ENCODE measurements at places on chromosomes 5 and 9.

GRCh38 chr5:12017007-12017406, 112.8 kb upstream of the CTNND2 start:
- no peak for DNase-seq

DNA sequence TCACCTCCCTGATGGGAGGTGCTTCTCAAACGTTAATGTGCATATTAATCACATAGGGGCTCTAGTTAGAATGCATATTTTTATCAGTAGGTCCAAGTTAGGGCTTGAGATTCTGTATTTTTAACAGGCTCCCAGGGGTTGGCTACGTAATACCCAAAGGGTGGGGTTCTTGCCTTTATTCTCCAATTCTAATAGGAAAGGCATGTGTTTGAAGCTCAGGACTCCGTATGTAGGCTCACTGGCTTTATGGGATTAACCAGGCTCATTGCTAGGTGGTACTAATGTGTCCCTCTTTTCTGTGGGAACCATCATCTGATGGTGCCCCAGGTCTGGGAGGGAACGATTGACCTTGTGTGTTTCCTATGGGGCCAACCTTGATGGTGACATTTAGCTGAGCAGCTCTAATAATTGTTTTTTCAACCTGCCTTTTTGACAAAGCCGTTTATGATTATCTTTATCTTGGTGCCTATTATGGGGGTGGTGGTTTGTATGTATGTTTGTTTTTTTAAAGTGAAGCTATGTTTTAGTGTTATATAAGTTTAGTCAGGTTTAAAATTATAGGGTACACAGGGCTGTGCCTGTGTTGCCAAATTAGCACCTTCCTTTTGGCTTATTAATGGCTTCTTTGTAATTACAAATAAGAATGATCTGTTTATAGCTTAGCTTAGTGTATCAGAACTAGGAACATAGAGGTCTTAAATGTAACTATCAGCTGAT, 20.8 kb downstream of the TJP2 start:
- no peak for DNase-seq

DNA sequence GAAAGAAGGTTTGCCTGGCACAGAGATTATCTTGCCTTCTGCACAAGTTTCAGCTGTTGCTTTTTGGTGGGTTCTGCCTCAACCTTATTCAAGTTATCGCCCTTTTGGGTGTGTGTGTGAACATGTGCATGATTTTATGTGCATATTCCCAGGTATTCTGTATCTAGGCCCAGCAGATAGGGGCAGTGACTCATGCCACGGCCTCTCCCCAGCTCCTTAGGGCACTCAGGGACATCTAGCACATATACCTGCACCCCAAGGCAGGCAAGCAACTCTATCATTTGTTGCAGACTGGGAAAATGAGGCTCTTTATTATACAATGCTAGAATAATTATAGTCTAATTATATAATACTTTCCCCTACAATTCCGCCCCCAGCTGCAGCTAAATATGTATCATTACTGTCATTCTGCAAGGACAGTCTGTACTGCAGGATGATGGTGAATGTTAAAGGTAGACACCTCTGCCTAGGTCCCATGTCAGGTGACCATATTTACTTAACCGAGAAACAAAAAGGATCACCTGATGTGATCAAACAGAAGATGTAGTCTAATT, 128.9 kb downstream of the PDE8B start:
- DNase-seq = no peak

DNA sequence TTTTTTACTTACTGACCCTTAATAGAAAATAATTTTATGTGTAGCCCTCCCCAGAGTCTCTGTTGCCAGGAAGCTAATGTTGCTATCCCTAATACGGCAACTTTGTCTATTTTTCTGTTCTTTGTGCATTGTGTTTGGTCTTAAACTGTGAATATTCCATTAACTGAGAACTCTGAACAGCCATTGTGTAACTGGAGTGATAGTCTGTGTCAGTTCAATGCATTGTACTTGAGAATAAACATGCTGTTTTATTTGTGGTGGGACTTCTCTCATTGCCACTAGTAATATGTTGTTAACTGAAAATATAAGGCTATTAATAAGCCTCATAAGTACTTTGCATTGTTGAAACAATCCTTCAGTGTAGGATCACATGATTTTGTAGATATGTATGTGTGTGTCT, 278.3 kb upstream of the DMRT1 start:
- DNase-seq = no peak

- no peak for DNase-seq
Observed at GRCh38 chr5:124735169-124735858, 11.1 kb downstream of the ZNF608 start.

DNA sequence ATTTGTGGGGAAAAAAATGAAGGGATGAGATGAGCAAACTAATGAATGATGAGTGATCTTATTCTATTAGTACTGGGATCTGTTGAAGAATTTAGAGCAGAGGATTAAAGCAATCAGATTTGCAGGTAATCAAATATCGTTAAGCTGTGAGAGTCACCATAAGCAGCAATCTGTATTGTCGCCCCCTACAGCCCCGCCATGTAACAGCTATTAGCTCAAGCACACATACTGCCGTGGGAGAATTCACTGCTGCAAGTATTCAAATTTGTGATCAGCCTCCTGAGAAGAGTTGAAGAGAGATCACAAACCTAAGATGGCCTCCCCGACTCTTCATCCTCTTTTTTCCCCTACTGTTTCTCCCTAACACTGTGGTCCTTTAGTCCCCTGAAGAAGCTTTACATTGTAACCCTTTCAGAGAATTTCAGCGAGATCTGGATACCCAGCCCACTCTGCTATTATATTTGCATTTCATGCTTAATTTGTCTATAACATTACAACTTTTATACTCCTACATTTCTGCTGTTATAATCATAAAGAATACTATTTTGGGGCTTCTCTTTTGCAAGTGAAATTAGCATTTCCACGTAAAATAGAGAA, 28.5 kb upstream of the PHF24 start:
- DNase-seq = no peak

DNA sequence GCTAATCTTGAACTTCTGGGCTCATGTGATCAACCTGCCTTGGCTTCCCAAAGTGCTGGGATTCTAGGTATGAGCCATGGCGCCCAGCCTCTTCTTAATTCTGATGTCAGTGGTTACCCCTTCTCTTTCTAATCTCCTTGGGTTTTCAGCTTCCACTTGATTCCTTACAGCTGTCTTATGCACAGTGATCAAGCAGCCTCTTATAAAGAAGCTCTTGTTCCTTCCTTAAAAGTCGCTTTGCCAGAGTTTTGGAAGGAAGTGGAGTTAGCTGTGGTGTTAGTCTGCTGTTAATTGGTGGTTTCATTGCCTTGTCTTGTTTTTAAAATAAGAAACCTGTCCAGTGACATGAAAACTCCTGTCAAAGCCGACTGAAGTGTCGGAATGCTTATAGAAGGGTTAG, 128.1 kb upstream of the CACNA1B start:
- no peak for DNase-seq

- DNase-seq = no peak
Observed at GRCh38 chr9:91577633-91578061, 154.0 kb upstream of the NFIL3 start.

DNA sequence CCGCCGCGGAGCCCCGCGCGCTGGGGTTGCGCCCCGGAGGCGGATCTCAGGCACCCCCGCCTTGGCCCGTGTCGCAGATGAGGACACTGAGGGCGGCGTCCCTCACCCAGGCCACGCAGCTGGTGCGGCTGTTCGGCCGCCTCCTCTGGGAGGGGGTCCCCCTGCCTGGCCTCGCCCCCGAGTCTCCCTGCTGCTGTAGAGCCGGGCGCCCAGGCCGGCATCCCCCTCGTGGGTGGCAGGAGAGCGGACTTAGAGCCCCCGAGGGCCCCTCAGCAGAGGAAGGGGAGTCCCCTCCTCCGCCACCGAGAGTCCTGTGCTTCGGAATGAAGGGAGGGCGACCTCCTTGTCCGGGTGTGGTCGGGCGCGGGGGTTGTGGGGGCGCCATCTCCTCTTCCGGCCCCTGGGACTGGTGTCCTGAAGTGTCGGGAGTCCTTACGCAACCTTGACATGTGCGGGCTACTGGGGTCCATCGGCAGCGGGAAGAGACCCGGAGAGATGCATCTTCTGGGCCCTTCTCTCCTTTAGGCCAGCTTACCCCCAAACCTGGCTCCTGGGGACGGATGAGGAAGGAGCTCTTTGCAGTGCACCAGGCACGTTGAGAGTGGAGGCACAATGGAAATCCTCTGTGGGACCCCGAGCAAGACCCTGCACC, 11.7 kb upstream of the EXOSC2 start:
- DNase-seq = no peak

DNA sequence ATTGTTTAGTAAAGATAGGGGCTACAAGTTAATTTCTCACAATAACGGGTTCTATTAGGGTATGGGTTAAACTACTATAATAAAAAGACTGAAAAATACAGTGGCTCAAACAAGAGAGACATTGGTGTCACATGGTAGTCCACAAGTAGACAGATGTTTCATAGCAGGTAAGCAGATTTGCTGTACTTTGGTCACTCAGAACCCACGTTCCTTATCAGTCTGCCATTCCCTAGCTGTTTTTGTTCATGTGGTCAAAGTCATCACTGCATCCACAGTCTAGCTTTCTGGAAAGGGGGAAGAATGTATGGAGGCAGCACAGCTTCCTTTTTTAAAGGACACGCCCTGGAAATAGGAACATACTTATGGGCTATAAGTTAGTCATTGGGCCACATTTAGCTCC, 73.0 kb downstream of the SLC12A2 start:
- DNase-seq = no peak

GRCh38 chr5:131258733-131259132, 5.1 kb upstream of the CDC42SE2 start:
- no peak for DNase-seq

DNA sequence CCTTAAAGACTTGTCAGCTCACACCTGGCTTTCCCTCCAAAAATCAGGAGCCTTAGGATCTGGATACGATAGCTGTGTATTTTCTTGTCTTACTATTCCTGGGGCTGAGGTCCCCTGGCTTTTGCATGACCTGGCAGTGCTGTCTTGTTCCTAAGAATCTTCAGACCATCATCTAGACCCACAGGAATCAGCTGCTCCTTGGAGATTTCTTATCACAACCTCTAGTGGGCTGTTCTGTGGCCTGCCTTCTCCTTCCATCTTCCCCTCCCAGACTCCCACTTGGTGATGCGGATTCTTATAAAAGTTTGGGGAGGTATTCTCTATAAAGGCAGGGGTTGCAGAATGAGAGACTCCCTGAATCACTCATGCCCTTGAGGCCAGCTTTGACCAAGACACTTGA, 21.4 kb downstream of the LCP2 start:
- DNase-seq = no peak

- no peak for DNase-seq
Observed at GRCh38 chr9:70340572-70340971, 73.9 kb downstream of the KLF9 start.

DNA sequence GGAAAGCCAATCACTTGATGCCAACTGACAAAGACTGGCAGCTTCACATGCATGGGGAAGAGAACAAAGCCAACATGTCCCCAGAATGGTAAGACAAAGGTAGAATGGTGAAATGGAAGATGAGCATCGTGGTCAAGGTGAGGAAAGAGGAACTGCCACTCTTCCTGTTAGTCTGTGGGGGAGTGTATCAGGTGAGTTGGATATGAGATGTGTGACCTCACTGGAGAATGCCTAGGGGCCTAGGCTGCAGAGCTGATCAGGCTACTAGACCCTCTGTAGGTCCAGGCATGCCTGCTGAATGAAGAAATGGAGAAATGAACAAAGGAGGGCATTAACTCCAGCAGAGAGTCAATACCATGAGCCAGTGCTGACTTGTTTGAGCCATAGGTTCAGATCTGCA, 112.4 kb upstream of the SLC1A3 start:
- no peak for DNase-seq

DNA sequence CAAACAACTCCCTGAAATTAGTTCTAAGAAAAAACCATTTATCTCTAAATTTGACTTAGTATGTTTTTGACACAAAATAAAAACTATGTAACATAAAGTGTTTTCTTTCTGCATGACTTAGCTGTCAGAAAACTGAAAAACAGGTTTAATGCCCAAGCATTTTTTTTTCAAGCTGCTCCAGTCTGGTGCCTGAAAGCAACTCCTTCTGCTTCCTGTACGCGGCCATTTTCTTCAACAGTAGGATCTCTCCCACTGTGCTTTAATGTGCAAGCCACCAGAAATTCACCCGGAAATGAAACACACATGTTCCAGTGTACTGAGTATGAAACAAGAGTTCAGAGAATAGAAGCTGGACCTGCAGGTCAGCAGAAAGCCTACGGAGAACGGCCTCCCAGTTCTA, 161.2 kb downstream of the MED27 start:
- no peak for DNase-seq

GRCh38 chr9:25850803-25851202, 172.6 kb upstream of the TUSC1 start:
- DNase-seq = no peak

DNA sequence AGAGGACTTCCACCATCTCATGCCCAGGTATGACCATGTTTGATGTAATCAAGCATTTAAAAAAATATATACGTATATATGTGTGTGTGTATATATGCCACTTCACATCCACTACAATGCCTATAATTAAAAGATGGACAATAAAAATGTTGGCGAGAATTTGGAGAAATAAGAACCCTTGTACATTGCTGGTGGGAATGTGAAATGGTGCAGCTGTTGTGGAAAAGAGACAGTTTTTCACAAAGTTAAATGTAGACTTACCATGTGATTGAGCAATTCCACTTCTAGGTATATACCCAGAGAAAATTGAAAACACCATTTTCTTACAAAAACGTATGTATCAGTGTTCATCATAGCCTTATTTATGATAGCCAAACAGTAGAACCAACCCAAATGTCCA, 229.2 kb upstream of the WWC1 start:
- no peak for DNase-seq

DNA sequence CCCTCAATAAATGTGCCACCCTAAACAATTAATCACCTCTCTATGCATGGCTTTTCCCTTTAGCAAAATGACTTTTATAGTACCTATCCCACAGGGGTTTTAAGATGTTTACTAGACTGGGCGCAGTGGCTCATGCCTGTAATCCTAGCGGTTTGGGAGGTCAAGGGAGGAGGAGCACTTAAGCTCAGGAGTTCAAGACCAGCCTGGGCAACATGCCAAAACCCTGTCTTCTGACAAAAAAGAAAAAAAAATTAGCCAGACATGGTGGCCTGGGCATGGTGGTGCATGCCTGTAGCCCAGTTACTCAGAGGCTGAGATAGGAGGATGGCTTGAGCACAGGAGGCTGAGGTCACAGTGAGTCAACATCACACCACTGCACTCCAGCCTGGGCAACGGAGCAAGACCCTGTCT, 13.5 kb downstream of the SH3TC2 start:
- DNase-seq = no peak

GRCh38 chr5:11023945-11024344, 262.9 kb upstream of the DAP start:
- DNase-seq = no peak

- DNase-seq = no peak
Observed at GRCh38 chr9:79195879-79196278, 375.9 kb upstream of the TLE4 start.

DNA sequence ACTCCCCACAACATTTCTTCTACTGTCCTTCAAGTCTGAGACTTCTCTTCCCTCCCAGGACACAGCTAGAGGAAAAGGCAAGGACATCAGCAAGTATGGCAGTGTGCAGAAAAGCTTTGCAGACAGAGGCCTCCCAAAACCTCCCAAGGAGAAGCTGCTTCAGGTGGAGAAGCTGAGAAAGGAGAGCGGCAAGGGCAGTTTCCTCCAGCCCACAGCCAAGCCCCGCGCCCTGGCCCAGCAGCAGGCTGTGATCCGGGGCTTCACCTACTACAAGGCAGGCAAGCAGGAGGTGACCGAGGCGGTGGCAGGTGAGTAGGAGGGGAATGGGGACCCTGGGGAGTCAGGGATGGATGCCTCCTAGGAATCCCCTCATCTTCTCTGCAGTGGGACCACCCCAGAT, 24.4 kb downstream of the OLFML2A start:
- no peak for DNase-seq
